ENCODE measurements at places on chromosomes 16 and 17.

DNA sequence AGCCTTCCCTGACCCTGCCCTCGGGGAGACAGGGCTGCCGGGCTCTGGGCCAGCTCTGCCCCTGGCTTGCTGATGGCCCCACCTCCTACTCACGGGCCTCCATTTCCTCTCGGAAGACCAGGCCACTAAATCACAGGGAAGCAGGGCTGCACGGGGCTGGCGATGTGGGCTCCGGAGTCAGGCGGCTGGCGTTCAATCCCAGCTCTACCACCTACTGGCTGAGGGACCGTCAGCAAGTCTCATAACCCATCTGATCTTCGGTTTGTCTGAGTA, 113.4 kb downstream of the AMFR start:
- no peak for DNase-seq

DNA sequence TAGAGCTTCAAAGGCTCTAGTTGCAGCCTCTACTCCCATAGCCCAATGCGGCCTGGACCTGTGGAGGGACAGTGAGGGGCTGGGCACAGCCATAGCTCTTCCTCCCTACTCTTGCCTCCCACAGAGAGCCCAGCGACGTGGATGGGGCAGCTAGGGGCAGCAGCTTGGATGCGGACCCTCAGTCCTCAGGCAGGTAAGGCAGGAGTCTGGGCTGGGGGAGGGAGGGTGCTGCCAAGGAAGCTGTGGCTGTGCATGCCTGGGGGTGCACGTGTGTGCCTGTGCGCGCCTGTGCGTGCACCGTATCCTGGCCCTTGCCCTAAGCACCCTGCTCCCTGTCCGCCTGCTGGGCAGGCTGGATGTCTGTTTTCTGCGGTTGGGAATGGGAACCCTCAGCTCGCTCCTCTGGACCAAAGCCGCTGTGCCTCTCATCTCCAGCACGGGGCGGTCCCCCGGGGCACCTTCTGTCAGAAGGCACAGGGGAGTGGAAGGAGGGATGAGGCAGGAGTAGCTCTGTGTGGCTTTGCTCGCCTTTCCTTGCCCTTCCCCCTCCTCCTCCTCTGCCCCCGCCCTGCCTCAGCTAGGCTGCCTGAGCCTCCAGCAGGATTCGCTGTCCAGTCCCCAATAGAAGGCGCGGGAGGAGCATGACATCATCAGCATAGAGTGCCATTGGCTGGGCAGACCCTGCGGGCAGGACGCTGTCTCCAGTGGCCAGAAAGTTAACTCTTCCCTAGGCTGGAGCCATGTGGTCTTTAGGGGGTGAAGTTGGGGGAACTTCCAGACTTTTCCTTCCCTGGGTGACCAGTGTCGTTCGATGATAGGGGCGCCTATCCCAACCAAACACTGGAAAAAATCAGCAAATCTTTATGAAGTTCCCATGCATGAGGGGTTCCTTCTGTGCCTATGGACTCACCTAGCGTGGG, 797 bp downstream of the PRCD start:
- DNase-seq = no peak

DNA sequence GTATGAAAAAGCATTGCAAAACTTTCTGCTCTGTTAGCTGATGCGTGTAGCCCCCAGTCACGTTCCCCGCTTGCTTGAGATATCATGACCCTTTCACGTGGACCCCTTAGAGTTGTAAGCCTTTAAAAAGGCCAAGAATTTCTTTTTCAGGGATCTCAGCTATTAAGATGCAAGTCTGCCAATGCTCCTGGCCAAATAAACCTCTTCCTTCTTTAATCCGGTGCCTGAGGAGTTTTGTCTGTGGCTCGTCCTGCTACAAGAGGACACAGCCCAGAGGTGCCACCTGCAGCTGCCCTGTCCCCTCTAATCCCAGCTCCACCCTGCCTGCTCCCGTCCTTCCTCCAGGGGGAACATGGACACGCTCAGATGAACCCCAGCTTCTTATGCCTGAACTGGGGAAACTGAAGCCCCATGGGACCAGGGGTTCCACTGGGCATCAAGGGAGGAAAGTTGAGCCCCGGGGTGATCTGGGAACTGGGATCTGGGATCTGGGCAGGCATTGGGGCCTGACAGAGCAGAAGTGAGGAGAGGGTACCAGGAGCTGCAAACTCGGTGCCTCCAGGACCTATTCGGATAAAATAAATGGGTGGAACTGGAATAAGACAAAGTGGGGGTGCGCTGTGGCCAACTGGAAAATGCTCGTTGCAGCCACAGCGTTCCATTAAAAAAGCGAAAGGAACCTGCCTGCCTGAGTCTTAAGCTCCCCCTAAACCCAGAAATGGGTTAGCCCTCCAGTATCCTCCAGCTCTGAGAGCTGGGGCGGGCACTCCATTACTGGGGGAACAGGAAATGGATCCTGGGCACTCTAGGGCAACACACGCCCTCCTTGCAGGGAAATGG, 19.7 kb downstream of the QPRT start:
- no peak for DNase-seq

DNA sequence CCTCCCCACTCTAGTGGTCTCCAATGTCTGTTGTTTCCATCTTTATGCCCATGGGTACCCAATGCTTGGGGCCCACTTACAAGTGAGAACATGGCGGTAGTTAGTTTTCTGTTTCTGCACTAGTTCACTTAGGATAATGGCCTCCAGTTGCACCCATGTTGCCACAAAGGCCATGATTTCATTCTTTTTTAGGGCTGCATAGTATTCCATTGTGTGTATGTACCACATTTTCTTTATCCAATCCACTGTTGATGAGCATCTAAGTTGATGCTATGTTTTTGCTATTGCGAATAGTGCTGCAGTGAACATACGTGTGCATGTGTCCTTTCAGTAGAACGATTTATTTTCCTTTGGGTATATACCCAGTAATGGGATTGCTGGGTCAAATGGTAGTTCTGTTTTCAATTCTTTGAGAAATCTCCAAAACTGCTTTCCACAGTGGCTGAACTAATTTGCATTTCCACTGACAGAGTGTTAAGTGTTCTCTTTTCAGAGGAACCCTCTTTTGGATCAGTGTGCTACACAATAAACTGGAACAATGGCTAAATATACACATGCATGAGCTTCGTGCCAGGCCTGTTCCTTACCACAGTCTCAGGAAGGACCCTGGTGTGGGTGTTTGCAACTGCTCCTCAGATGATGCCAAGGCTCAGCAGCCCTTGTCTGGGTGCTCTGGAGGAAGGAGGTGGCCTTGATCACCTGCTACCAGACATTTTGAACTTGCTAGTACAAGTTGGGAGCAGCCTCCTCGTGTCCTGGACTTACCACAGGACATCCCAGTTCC, 34.4 kb downstream of the KNOP1 start:
- DNase-seq = no peak

DNA sequence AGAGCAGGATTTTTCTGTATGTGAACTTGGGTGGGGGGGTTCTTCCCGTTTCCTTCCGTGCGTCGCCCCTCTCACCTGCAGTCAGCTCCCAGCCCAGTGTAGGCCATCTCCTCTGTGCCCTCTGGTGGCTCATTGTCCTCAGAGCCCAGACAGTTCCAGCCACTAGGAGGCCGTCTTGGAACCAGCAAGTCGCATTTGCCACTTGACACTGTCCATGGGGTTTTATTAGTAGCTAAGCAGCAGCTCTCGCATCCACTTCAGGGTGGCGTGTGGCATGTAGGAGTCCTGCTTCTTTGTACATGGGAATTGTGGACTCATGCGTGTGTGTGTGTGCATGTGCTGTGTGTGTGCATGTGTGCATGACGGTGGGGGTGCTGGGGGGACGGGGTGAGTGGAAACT, 74.0 kb downstream of the SEC14L1 start:
- no peak for DNase-seq

- DNase-seq = no peak
These were observed 1.7 kb downstream of the MAP3K3 start for GRCh38 chr17:63623786-63624530.

- no peak for DNase-seq
These were observed 15.6 kb downstream of the METRNL start for GRCh38 chr17:83095016-83095415.

- DNase-seq = no peak
These were observed 567.4 kb upstream of the ZFHX3 start for GRCh38 chr16:73615071-73615940.

DNA sequence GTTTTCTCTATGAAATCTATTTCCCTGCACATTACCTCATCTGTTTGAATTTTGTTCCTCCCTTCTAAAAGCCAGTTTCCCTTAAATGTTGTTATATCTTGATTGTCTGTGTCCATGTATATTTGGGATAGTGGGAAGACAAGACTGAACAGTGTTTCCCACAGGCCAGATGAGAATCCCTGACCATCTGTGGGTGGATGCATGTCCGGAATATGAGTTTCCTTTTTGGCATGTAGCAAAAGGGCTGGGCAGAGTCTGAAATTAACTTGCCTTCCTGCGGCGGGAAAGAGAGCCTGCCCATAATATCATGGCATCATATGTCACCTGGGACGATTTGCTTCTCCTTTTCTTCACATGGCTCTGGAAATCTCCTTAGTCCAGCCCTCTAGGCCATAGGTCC, 385.8 kb upstream of the MAF start:
- DNase-seq = no peak

DNA sequence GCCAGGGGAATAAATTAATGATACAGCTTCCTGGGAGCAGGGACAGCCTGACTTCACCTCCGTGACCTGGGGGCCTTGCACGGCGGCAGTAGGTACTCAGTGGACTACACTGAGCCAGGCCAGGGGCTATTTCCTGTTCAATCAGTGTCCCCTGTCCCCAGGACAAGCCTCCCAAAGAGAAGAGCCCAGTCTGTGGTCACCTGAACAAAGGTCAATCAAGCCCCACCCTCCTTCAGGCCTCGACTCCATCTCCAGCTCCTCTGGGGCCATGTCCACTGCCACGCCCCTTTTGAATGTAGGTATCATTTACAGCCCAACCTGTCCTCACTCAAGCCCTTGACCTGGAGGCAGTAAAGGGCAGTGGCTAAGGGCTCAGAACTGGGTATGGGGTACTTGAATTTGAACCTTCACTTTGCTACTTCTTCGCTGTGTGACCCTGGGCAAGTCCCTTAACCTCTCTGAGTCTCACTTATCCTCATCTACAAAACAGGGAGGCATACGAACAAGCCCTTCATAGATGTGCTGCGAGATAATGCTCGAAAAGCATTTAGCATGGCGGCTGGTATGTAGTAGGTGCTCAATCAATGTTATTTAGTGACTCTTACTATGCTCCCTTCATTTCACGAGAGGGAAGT, 29.0 kb downstream of the MYH11 start:
- DNase-seq = no peak

- no peak for DNase-seq
These were observed 256.9 kb downstream of the C16orf95 start for GRCh38 chr16:87060034-87060986.

GRCh38 chr17:80851277-80851925, 140.2 kb upstream of the CHMP6 start:
- no peak for DNase-seq

GRCh38 chr16:90012991-90013745, 6.1 kb downstream of the DBNDD1 start:
- DNase-seq = no peak

- no peak for DNase-seq
These were observed 16.0 kb downstream of the GPATCH8 start for GRCh38 chr17:44487170-44487569.

GRCh38 chr17:79933863-79934652, 94.8 kb upstream of the CBX4 start:
- no peak for DNase-seq

DNA sequence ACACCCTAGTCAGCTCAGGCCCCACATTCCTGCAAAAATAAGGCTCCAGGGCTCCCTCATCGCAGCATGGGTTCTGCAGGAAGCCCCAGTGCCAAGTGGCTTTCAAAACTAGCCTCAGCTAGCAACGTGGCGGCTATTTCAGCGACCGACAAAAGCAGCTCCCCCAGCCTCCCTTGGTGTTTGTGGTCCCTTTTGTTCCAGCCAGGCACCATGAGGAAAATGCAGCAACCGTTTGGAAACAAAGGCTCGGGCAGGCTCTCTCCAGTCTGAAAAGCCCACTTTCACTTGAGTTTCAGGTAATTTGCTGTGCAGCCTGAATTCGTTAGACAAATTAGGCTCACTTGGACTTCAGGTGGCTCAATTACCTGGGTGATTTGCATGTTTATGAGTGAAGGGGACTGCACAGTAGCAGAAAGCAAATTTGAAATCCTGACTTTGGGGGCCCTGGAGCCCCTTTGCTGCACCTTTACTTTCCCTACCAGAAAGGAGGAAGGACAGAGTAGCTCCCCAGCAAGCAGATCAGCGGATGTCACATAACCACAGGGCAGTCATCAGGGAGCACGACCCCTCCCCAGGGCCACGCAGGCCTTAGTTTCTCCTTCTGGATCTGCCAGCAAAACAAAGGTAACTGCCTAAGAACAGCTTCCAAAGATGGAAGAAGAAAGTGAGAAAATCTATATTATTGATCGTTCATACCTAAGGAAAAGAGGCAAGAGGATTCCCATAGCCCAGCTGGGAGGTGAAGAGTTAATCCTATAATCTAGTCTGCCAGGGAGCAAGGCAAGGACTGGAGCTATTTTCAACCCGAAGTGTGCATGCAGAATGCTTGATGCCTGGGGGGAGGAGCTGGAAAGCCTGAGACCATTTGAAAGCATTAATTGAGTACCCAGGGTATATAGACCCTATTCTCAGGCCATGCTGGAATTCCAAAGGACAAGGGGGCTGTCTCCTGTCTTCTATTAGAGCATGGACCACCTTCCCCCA, 143.1 kb upstream of the SDK2 start:
- DNase-seq = no peak

DNA sequence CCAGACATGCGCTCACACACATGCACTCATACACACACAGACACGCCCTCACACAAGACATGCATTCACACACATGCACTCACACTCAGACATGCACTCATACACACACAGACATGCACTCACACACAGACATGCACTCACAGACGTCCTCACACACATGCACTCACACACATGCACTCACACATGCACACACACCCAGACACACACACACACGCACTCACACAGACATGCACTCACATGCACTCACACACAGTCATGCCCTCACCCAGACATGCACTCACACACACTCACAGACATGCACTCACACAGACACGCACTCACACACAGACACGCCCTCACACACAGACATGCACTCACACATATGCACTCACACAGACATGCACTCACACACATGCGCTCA, 2.1 kb upstream of the ZNF469 start:
- no peak for DNase-seq

DNA sequence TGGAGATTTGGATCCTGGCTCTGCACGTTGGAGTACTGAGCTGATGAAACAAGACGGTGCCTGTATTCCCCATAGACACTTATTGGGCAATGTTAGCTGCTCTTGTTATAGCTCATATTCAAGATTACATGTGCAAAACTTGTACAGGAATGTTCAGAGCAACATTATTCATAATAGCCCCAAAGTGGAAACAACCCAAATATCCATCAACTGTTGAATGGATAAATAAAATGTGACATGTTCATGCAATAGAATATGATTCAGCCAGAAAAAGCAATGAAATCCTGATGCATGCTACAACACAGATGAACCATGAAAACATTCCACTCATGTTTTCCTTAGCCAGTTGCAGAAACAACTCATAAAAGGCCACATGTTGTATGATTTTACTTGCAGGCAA, 5.7 kb upstream of the SDR42E1 start:
- DNase-seq = no peak

All from GM18507 (cell line).